ENCODE measurements at places on chromosomes 2 and 18. TPM values are rescaled to one million over a fixed set of nuclear protein-coding genes. Genes with fewer than 3 reads are reported as not detected.

The TM4SF20 gene
- not detected for total RNA-seq

The MYOM1 gene
- total RNA-seq = 0.04 TPM

The MRPL19 gene
- 88.4 TPM for total RNA-seq

The ZNF804A gene
- total RNA-seq = 0.11 TPM

The IL36B gene
- total RNA-seq = not detected

The GPR35 gene
- total RNA-seq = not detected

The FN1 gene
- total RNA-seq = 133 TPM

The IL36G gene
- 5.0 TPM for total RNA-seq

The PDE11A gene
- not detected for total RNA-seq

The ANKRD30B gene
- total RNA-seq = not detected

The EFHD1 gene
- total RNA-seq = not detected

The UNC80 gene
- total RNA-seq = not detected

The PLA2R1 gene
- total RNA-seq = 4.5 TPM

The NEURL3 gene
- total RNA-seq = not detected

The FAM237A gene
- total RNA-seq = not detected

The ALKAL2 gene
- total RNA-seq = not detected

The CYS1 gene
- total RNA-seq = 1.3 TPM

The CCDC141 gene
- not detected for total RNA-seq

The TNS1 gene
- 0.39 TPM for total RNA-seq

The TEKT4 gene
- not detected for total RNA-seq

The CNGA3 gene
- total RNA-seq = not detected

The DSC3 gene
- 64.9 TPM for total RNA-seq

The ELOA2 gene
- total RNA-seq = not detected

The STARD6 gene
- total RNA-seq = not detected

The TUBA3D gene
- not detected for total RNA-seq

The AGAP1 gene
- 6.5 TPM for total RNA-seq

Measured in hair follicular keratinocyte (primary cell).